Esophagus (tissue), 2 donors: ENCODE measurements at places on chromosomes 7 and 10. TPM values are rescaled to one million over a fixed set of nuclear protein-coding genes. Genes with fewer than 3 reads are reported as not detected.

DHTKD1 gene
- 6.6 TPM for polyA plus RNA-seq

EVX1 gene
- not detected for polyA plus RNA-seq

SPDYE16 gene
- 0.05 TPM for polyA plus RNA-seq

BAIAP2L1 gene
- 23.1 TPM for polyA plus RNA-seq

ADAP1 gene
- polyA plus RNA-seq, result 25.7 TPM

SPDYE9 gene
- not detected for polyA plus RNA-seq
